ENCODE measurements at places on chromosomes 1 and 21. TPM values are rescaled to one million over a fixed set of nuclear protein-coding genes. Genes with fewer than 3 reads are reported as not detected.

The CA6 gene
- 5.9 TPM for total RNA-seq

The AGT gene
- total RNA-seq, result not detected

The VWA5B1 gene
- total RNA-seq, result 0.19 TPM

DNA sequence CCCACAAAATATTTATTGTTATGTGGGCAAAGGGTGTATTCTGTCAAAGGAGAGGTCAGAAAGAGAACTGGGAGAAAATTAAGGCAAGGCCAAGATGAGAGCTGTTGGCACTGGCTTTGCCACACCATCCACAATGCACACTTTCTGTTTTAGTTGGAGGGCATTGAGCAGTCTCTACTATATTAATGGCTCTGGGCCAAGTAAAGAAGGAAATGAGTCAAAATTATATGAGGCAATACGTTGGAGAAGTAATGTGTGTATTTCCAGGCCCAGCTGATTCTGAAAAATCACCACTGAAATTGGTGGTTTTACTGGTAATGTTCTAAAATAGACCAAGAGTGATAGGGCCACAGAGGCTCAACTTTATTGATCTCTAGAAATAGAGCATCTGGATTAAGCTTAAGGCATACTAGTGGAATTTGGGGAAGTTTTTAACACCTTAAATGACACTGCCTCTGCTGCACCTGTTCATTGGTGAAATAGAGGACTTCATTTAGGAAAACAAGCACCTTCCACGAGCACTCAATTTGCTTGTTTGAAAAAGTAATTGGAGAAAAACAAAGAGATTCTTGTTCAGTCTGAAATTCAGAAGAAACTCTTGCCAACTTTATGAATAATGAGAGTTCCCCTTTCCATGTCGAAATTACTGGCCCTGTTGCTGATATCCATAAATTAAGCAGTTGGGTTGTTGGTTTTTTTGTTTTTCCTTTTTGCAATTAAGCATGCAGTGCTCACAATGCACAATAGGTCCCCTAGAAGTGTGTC, 424.9 kb downstream of the ADGRL2 start:
- no peaks in the 10 kb centered on the region for H3K36me3 ChIP-seq
- H3K27me3 ChIP-seq, result no peaks in the 10 kb centered on the region
- DNase-seq, result no peak
- no peaks in the 10 kb centered on the region for H3K4me1 ChIP-seq
- no peak overlapping the region for H3K27ac ChIP-seq
- no peak overlapping the region for H3K4me3 ChIP-seq

DNA sequence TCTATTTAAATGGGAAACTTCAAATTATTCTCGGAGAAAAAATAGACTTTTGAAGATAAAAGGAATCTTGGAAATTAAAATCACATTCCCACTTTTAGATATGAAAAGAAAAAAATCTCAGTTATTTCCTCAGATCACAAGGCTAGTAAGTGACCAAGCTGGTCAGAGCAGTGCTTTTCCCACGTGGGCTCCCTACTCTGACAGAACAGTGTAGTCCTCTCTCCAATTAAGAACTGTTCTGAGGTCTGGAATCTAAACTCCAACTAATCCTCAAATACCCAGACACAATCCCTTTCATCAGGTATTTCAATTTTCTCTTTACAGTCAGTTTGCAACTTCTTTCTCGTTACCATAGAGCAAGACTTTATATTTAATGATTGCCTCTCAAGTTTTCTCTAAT, 50.6 kb downstream of the RGS21 start:
- no peaks in the 10 kb centered on the region for H3K36me3 ChIP-seq
- H3K4me1 ChIP-seq, result no peaks in the 10 kb centered on the region
- no peak overlapping the region for H3K4me3 ChIP-seq
- no peaks in the 10 kb centered on the region for H3K27me3 ChIP-seq
- DNase-seq, result no peak

DNA sequence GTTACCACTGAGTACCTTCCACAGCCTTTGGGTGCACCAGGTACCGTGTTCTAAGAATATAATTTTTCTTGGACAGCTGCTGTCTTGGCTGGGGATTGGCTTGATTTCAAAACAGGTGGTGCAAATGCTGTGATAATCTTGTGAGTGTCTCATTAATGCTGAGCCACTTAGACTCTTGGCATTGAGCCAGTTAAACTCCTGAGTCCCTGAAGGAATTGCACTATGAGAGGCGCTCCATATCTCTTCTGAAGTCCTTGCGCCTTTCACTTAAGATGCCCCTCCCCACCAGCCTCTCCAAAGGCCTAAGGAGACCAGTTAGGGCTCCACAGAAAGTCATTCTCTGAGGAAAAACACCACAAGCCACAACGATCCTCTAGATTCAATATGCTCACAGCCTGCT, 51.0 kb downstream of the BACH1 start:
- no peak overlapping the region for H3K27ac ChIP-seq
- H3K4me1 ChIP-seq, result no peaks in the 10 kb centered on the region
- no peaks in the 10 kb centered on the region for H3K36me3 ChIP-seq
- DNase-seq, result no peak

- no peaks in the 10 kb centered on the region for H3K27me3 ChIP-seq
- H3K27ac ChIP-seq, result no peak overlapping the region
- no peak overlapping the region for H3K4me3 ChIP-seq
- no peak for DNase-seq
Observed at GRCh38 chr1:211285196-211285595, 26.0 kb downstream of the RCOR3 start.

- H3K4me1 ChIP-seq, result no peaks in the 10 kb centered on the region
- H3K27ac ChIP-seq, result no peak overlapping the region
- no peak overlapping the region for H3K4me3 ChIP-seq
- H3K36me3 ChIP-seq, result no peaks in the 10 kb centered on the region
- DNase-seq, result no peak
Observed at GRCh38 chr1:67817319-67817718, 15.9 kb downstream of the GNG12 start.

DNA sequence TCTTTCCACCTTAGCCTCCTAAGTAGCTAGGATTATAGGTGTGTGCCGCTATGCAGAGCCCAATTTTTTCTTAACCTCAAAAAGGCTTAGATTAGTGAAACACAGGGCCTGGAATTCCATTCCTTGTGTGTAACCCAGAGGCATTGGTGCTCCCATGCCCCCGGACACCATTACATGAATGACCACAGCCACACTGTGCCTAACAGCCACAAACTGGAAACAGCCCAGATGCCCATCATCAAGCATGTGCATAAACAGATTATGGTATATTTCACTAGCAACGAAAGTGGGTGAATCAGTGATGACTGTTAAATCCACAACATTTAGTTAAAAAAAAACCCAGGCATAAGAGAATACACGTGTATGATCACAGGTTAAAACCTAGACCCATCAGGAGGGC, 24.4 kb downstream of the ADAM30 start:
- no peak for DNase-seq
- H3K27me3 ChIP-seq, result no peaks in the 10 kb centered on the region
- H3K27ac ChIP-seq, result no peak overlapping the region
- no peak overlapping the region for H3K4me3 ChIP-seq
- no peaks in the 10 kb centered on the region for H3K4me1 ChIP-seq

DNA sequence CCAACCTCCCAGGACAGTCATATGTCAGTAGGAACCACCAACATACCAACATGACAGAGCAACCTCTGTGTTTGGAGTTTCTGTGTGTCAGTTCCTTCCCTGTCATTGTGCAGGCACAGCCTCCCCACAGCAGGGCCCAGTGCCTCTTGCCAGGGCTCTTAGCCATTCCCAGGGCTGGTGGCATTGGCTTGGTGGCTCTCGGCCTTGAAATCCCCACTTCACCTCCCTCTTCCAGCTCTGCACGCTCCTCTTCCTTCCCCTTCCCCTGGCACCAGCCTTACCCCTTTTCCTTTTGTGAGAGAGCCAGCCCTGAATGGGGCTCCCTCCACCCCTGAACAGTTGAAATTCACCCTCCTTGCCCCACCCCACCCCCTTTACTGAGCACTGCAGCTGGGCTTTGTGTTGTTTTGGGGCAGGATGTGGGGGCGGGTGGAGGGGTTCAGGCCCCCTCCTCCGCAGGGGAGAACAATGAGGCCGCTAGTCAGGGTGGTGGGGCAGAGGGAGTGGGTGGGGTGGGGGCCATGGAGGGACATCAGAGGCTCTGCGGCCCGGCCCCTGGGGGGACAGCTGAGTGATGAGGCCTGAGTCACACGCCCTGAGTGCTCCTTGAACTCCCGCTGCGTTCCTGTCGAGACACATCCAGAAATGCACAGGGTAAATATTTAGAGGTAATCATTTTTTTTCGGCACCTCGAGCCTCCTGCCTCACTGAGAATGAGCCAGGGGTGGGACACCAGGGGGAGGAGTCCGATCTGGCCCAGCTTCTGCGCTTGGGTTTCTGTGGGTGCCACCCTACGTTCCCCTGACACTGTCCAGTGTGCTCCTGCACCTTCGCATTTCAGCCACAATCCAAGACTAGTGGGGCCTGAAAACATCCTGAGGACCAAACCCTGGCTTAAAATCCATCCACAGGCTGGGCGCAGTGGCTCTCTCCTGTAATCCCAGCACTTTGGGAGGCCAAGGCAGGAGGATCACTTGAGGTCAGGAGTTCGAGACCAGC, 28.6 kb downstream of the LGR6 start:
- no peak overlapping the region for H3K27ac ChIP-seq
- no peaks in the 10 kb centered on the region for H3K4me1 ChIP-seq
- DNase-seq, result no peak
- H3K4me3 ChIP-seq, result no peak overlapping the region
- H3K27me3 ChIP-seq, result no peaks in the 10 kb centered on the region
- no peaks in the 10 kb centered on the region for H3K36me3 ChIP-seq

DNA sequence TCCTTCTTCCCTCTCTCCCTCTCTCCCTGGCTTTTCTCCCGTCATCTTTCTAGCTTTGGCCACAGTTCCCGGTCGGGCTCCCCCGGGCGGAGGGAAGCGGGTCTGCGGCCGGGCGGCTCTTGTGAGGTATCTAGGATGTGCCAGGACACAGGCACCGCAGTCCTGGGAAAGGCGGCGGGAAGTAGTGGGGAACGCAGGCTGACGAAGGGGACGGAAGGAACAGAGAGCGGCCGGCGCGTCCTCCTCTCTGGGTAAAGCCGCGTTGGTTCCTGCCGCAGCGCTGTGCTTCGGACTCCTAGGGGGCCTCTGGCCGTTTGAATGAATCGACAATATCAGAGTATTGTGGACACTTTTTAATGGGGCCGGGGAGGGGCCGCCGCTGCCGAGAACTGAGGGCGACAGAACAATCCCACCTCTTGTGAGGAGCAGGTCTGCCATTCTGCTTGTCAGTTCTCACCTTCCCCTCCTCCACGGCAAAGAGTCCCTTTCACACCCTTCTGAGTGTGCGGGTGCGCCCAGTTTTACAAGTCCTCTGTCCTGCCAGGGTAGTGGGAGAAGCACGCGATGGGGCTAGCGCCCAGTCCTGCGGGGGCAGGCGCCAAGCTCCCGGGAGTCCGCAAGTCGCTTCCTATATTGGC, 1.2 kb upstream of the LHX9 start:
- peaks cover 69% of the 10 kb centered on the region for H3K27me3 ChIP-seq
- no peak overlapping the region for H3K4me3 ChIP-seq
- DNase-seq, result no peak
- H3K27ac ChIP-seq, result no peak overlapping the region

- no peak overlapping the region for H3K27ac ChIP-seq
- no peaks in the 10 kb centered on the region for H3K4me1 ChIP-seq
- H3K4me3 ChIP-seq, result no peak overlapping the region
- H3K27me3 ChIP-seq, result no peaks in the 10 kb centered on the region
Observed at GRCh38 chr1:168636642-168637111, 60.3 kb downstream of the XCL1 start.

GRCh38 chr1:242147096-242147976, 148.4 kb upstream of the MAP1LC3C start:
- no peaks in the 10 kb centered on the region for H3K4me1 ChIP-seq
- no peaks in the 10 kb centered on the region for H3K36me3 ChIP-seq
- no peak for DNase-seq

- DNase-seq, result no peak
- H3K27ac ChIP-seq, result no peak overlapping the region
- H3K36me3 ChIP-seq, result no peaks in the 10 kb centered on the region
- no peaks in the 10 kb centered on the region for H3K27me3 ChIP-seq
Observed at GRCh38 chr1:96445302-96445701, 276.3 kb upstream of the PTBP2 start.

- peak overlapping the region; percentile 63 for H3K27ac ChIP-seq
- DNase-seq, result no peak
- H3K4me1 ChIP-seq, result peaks cover 3% of the 10 kb centered on the region
- H3K27me3 ChIP-seq, result peaks cover 7% of the 10 kb centered on the region
Observed at GRCh38 chr1:207962716-207963426, 51.9 kb upstream of the CD34 start.

All from naive thymus-derived CD4-positive, alpha-beta T cell (primary cell).